ENCODE measurements at places on chromosomes 16 and 17.

- no peak for DNase-seq
Measured at GRCh38 chr17:34761646-34762045, 182.3 kb downstream of the TMEM132E start.

DNA sequence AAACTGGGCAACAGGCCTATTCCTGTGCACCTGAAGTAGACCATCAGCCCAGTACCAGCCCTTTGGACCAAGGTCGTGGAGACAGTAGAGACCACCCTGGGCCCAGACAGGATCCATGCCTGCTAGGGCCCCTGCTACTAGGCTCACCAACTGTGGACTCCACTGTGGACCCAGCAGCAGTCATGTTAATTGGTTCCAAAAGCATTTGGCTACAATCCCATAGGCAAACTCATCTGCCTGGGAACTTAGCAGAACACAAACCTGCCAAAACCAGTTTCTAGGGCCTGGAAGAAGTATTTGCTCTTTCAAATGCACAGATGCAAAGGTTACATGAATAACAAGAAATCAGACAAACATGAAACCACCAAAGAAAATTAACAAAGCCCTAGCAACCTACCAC, 53.1 kb downstream of the ACSM2A start:
- no peak for DNase-seq

- DNase-seq, result no peak
Measured at GRCh38 chr17:50423553-50424159, 2.4 kb upstream of the ACSF2 start.

- DNase-seq, result no peak
Measured at GRCh38 chr16:12020009-12020408, 43.5 kb downstream of the SNX29 start.

GRCh38 chr17:49928126-49928800, 40.7 kb upstream of the DLX4 start:
- no peak for DNase-seq

DNA sequence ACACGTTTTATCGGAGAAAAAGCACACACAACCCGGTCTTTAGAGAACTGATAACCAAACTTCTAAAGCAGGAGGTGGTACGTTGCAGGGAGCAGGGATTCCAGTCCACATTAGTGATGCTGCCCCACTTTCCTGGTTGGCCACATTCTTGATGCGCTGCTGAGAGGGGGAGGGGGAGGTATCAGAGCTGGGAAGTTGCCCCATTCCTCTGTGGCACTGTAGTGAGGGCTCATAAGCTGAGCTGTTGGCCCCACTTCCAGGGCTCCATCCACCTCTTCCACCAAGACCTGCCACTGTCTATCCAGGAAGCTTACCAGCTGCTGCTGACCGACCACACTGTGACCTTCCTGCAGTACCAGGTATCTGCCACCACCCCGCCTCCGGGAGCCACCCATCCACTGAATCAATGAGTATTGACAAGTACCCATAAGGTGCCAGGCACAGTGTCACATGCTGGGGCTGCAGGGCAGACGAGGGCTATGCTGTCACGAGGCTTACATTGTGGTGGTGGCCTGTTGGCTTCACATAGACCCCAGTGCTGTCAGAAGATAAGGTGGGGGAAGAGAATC, 1.1 kb downstream of the TSEN54 start:
- no peak for DNase-seq

- DNase-seq, result no peak
Measured at GRCh38 chr17:40608061-40608581, 39.5 kb downstream of the SMARCE1 start.

GRCh38 chr17:62807812-62808575, at the start of gene MARCHF10:
Gene MARCHF10 (minus strand): TSS chr17:62808314. CDS start chr17:62801735, 6,579 bp downstream.
- DNase-seq, result no peak

DNA sequence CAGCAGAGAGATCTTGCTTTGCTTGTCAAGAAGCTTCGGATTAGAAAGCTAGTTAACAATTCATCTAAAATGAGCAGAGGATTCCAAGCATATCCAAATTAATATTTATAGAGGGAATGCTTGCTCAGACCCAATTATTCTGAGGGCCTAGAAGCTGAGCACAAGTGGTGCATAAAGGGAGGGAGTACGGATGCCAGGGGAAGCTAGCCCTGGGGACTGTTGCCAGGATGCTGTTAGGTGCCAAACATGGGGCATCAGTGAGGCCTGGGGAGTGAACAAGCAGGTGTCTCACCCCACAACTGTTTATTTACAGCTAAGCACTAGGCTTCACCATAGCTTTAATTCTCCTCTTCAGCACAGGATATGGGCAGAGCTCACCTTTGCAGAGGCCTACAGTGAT, 684.1 kb upstream of the C16orf82 start:
- no peak for DNase-seq
